ENCODE measurements at places on chromosomes 1 and 21.

GRCh38 chr1:151814971-151815545 lies 9.8 kb upstream of the LINGO4 start:
- DNase-seq = no peak

- DNase-seq = no peak
These were observed 73.7 kb upstream of the UBE2U start for GRCh38 chr1:64129701-64130100.

DNA sequence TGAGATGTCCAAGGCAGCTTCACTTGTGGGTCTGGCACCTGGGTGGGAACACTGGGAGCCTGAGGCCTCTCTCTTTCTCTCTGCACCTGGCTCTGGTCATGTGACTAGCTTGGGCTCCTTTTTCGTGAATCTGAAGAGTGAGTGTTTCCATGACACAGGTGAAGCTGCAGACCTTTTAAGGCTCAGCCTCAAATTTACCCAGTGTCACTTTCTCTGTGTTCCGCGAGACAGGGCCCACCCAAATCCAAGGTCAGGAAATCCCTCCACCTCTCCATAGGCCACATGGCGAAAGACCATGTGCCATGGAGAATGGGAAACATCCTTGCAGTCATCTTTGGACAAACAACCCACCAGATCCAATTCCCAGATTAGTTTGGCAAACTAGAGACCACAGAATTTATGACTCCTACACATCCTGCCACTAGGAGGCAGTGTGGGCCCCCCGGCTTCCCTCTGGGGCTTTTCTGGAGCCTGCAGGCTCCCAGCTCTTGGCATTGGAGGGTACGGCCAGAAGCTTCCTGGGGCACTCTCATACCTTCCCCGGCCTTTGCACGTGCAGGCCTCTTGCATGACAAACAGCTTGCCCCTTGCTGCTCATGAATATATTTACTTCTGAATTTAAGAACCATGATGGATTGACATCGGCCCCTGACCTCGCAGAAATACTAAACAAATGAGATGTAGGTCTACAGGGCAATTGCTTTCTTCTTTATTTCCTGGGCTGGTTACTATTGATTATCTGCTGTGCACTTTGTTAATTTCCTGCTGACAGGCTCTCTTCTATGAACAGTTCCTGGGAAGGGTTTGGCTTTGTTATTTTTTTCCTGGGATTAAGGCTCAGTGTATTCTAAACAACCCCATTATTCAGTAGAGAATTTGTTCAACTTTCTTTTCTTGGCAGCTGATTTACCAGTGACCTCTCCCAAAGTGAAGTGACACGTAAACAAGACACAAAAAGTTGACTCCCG lies 180.7 kb downstream of the KAZN start:
- peak; percentile 48 for DNase-seq

DNA sequence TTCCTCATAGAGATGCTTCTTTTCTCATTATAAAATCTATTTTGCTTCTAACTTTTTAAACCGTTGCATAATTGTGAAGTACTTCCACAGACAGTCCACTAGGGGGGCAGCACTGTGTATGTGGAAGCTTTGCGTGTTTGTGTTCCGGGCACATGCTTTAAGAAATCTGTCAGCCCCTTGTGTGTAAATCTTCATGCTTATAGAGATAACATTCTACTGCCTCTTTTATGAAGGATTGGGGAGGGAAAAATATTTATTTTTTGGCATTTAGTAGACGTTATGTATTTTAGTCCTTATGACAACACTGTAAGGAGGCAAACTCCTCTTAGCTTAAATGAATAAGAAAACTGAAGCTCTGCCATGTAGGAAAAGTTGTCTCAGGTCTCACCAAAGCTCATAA lies 157.3 kb upstream of the PTGFR start:
- peak; percentile 35 for DNase-seq

GRCh38 chr1:229434641-229435051 lies 752 bp upstream of the ACTA1 start:
- no peak for DNase-seq

GRCh38 chr1:96522927-96523326 lies 198.7 kb upstream of the PTBP2 start:
- DNase-seq = no peak

- DNase-seq = no peak
These were observed 123.4 kb upstream of the KCNK1 start for GRCh38 chr1:233490488-233490887.

GRCh38 chr21:44443291-44443890 lies 11.9 kb upstream of the LRRC3 start:
- no peak for DNase-seq

DNA sequence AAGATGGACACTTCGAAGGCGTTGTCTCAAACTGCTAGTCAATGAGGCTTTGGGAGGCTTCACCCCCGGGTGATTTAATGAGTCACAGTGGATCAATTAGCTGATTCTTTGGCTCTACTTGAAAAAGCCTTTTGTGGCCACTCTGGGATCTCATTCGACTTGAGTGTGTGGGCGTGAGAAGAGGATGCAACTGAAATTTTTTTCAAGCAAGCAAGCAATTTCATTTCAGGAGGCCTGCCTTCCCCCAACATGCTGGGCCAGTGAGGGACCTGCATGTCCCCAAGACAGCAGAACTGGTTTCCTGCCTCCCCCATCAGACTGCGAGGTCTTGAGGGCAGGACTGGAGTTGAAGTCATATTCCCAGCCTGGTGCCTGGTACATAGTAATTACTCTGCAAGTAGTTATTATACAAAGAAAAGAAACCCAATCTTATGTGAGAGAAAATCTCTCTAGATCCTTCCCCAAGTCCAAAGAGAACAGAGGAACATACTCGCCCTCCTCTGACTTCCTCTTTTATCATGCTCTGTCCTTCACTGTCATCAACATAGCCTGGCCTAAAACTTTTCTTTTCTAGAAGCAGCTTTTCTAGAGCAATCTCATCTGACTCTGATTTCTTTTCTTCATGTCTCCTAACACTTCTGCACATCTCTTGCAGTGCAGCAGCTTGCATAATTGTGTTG lies 22.7 kb downstream of the SYT6 start:
- DNase-seq = peak; percentile 19

- peak; percentile 39 for DNase-seq
These were observed 101.6 kb upstream of the PALMD start for GRCh38 chr1:99544328-99544727.

GRCh38 chr1:14946684-14947238 lies 206.8 kb upstream of the TMEM51 start:
- DNase-seq = peak; percentile 84

DNA sequence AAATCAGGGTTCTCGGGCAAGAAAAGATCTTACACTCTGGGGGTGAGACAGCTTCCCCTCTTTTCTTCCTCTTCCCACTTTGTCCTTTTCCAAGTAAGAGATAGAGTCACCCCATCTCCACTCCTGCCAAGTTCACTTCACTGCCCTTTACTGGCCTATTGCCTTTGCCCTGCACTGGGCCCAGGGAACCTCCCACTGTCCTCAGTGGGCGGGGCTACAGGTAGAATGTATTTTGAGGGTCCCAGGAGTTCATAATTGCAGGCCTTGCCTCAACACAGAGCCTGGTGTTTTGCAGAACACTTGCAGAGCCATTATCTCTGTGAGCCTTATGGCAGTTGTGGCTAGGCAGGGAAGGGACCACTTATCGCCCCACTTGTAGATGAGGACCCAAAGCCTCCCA lies 3.3 kb downstream of the AMPD2 start:
- no peak for DNase-seq

GRCh38 chr1:234899041-234899729 lies 229.5 kb downstream of the TOMM20 start:
- DNase-seq = peak; percentile 38

DNA sequence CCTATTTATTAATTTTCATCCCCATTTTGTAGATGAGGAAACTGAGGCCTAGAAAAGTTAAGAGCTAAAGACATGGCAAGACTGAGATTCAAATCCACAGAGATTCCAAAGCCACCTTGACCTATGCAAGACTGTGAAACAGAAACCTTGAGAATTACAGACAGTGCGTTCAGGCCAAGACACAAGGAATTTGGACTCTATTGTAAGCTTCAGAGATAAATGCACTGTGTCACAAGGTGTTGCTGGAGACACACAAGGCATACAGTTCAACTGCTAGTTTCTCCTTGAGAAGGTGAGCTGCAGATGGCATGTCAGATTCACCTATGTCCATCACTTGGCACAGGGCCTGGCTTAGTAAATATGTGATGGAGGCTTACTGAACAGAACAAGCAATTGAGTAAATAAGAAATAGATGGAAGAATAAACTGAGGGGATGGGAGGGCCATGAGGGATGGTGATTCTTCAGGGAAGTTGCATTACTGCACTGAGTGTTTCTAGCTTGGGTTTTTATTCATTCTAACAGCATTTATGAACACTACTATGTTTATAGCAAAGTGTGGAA lies 215.0 kb downstream of the DAB1 start:
- no peak for DNase-seq

GRCh38 chr1:24584171-24584647 lies 28.3 kb downstream of the NCMAP start:
- DNase-seq = no peak

DNA sequence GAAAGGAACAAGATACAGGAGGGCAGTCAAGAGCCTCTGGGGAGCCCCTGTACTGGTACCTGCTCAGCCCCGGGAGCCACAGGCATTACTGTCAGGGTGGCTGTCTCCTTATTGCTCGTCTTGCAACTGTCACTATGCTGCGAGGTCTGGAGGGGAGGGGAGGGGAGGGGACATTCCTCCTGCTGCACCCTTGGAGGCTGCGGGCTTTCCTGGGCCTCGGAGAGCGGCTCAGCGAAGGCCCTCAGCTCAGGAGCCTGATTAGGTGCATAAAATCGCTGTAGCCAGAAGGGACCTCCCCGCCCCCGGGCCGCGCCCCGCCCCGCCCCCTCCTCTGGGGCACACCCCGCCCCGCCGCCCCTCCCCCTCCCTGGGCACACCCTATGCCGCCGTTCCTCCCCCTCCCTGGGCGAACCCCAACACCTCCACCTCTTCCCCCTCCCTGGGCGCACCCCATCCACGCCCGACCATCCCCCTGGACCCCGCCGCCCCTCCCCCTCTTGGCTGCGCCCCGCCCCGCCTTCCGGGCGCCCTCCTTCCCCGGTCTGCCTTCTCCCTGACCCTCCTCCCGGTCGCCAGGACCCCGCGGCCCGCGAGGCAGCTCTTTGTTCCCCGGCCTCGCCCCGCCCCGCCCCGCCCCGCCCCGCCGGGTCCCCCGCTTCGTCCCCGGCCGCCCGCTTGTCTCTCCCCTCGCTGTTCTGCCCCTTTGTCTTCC lies 35.5 kb downstream of the CACHD1 start:
- DNase-seq = no peak

- peak; percentile 80 for DNase-seq
These were observed 4.3 kb upstream of the FGGY start for GRCh38 chr1:59292562-59292961.

DNA sequence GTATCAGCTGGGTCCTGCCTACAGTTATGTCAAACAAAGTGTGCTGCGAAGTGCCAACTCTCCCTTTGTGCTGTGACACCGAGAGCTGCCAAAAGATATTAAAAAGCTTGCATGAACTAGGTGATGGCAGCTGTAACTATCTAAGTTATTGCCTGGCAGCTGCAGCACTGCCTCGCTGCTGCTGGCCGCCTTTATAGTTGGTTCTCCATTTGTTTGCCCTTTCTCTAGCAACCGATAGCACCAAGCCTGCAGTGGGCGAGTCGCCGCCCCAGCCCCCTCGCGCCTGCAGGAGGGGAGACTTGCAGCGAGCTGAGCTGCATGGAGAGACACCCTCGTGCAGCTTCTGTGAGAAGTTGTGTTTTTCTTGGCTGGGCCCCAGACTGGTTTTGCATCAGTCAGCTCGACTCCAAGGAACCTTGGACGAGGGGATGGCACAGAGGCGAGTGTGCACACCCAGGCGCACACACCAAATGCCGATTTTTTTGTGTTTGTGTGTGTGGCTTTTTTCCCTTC lies 330.6 kb downstream of the RPS6KC1 start:
- peak; percentile 19 for DNase-seq

- peak; percentile 51 for DNase-seq
These were observed 4.2 kb downstream of the MANEAL start for GRCh38 chr1:37797750-37798345.

- no peak for DNase-seq
These were observed 39.8 kb downstream of the DIP2A start for GRCh38 chr21:46498335-46499050.

- DNase-seq = no peak
These were observed 143.0 kb downstream of the RERE start for GRCh38 chr1:8674481-8674880.

DNA sequence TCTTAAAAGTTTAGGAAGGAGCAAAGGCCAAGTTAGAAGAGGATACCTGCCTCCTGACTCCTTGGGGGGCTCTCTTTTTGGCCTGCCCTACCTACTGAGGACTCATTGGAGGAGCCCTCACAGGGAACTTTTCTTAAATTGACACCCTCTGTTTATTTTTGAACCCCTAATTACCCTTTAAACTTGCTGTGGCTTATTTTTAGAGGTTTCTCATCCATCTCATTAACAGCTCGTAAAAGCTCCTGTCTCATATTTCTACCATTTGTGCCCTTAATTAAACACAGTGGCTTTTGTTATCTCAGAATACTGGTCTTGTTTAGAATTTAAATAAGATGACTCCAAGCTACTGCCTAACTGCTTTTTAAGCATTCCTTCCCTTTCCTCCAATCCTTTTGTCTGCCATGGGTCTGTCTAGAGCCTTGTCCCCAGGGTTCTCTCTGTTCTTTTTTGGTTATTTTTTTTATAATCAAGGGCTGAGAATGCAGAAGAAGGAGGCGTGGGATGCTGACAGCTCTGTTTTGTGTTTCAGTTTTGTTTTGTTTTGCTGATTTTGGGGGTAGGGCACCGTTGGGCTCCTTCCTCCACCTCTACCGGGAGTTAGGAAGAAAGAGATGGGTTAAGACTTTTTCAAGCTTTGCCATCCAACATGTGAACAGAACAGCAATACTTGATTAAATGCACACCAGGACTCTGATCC lies 78.0 kb downstream of the SYT6 start:
- DNase-seq = no peak

DNA sequence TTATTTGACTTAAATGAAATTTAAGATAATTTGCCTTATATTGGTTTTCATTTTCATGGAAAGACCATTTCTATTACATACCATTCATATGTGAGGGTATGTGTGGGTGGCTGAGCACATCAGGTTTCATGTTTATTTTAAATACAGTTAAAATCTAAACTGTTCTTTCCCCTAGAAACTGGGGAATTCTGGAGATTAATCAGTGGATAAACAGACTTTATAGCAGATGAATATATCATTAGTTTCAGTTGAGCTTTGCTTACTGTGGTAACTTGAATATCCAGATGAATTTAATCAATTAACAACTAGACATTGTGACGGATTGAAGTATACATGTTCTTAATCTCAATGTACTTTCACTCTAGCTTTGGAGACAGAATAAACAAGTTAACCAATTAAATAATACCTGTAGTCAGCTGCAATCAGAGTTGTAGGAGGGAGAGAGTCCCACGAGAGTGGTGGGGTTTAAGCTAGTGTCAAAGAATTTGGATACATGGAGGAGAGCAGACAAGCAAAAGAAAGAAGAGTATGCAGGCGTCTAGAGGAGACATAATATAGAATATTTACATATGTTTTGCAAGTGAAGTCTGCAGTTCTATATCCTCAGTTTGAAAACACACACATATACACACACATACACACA lies 97.6 kb downstream of the PDE4B start:
- no peak for DNase-seq
